ENCODE measurements at places on chromosomes 6 and 20. TPM values are rescaled to one million over a fixed set of nuclear protein-coding genes. Genes with fewer than 3 reads are reported as not detected.

DNA sequence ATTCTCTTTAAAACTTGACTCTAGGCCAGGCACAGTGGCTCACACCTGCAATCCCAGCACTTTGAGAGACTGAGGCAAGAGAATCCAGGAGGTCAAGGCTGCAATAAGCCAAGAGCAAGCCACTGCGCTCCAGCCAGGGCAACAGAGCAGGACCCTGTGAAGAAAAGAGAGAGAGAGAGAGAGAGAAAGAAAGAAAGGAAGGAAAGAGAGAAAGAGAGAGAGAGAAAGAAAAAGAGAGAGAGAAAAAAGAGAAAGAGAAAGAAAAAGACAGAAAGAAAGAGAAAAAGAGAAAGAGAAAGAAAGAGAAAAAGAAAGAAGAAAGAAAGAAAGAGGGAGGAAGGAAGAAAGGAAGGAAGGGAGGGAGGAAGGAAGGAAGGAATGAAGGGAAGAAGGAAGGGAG lies 76.7 kb downstream of the RIN2 start:
- no peak for DNase-seq

Gene PTCHD4
- 2.8 TPM for polyA plus RNA-seq

Gene HLA-DQB2
- polyA plus RNA-seq = 1.0 TPM

GRCh38 chr6:146304181-146304580 lies 239.5 kb upstream of the RAB32 start:
- DNase-seq = no peak

DNA sequence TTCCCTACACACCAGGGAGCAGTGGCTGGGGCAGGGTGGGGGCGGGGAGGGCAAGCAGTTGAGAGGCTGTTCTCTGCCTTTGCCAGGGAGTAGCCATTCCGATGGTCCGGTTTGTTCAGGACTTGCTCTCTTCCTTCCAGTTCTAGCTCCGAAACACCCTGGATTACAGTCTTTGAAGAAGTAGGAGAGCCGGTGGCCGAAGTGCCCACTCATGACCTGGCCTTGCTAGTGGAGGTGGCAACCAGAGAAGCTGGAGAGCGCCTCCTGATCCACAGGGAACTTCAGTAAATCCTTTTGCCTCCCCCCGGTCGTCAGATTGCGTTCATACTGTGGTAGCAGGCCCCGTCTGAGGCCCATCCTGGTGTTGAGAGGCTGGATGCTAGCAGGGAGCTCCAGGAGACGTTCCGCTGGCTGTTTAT lies 92.8 kb downstream of the ARID1B start:
- no peak for DNase-seq

DNA sequence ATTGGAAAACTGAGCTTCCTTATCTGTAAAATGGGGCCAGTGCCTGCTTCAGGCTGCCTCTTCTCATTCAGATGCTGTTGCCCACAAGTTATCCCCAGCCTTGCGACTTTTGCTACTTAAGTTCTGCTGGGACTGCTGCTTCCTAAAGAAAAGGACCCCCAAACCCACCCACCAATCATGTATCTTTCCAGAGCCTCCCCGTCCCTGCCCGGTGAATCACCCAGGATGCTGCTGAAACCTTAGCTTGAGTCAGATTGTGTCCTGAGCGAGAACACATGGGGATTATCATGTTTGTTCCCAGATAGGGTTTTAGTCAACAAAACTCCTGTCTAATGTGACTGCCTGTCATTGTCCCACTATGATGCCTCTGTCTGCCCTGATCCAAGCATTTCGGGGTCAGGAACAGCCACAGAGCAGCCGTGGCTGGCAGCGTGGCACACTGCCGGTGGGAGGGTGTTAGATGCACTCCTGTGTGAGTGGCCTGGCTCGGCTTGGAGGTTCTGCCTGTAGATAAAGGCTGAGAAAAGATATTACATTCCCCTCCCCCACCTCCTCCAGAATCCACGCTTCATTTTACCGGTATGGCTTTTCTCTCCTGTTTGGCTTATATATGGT lies 79.9 kb downstream of the TOX2 start:
- DNase-seq = no peak

GRCh38 chr6:55399351-55399750 lies 72.1 kb downstream of the GFRAL start:
- DNase-seq = no peak

Gene XKR7
- polyA plus RNA-seq = 0.30 TPM

Gene CAP2
- polyA plus RNA-seq = 13.7 TPM

DNA sequence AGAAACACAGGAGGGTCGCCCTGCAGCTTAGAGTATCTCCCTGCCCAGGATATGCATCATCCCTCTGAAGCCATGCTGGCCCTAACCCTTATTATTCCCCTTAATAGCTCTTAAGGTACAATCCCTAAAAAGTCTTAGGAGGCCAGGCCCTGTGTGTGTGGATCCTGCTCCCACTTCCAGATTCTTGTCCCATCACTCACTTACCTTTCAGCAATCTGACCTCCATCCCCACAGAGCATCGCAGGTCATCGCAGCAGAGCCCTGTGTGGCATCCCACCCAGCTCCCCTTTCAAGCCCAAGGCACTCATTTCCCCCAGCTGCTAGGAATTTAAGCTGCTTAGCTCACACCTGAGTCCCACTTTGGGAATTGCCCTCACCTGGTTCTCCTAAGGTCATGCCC lies 223.8 kb upstream of the SMLR1 start:
- no peak for DNase-seq

GRCh38 chr6:42140756-42141602 lies 1.4 kb downstream of the C6orf132 start:
- no peak for DNase-seq

DNA sequence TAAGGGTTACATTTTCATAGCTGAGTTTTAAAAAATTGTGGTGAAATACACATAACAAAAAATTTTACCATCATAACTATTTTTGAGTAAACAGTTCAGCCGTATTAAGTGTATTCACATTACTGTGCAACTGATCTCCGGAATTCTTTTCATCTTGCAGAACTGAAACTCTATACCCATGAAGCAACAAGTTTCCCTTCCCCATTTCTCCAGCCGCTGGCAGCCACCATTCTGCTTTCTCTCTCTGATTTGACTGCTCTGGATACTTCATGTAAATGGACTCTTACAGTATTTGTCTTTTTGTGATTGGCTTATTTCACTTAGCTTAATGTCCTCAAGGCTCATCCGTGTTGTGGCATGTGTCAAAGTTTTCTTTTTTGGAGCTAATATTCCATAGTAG lies 341.6 kb downstream of the QKI start:
- no peak for DNase-seq

GRCh38 chr20:57841297-57841866 lies 131.6 kb upstream of the PMEPA1 start:
- no peak for DNase-seq

GRCh38 chr6:132017942-132018341 lies 66.8 kb upstream of the CCN2 start:
- no peak for DNase-seq

GRCh38 chr6:38673397-38674165 lies 29.4 kb downstream of the GLO1 start:
- DNase-seq = no peak

Gene SDCBP2
- polyA plus RNA-seq = 1.7 TPM

Measured in left renal pelvis (tissue), 4 donors.